Upper lobe of right lung (tissue), 1 donor: ENCODE measurements at places on chromosomes 4 and X. TPM values are rescaled to one million over a fixed set of nuclear protein-coding genes. Genes with fewer than 3 reads are reported as not detected.

GRCh38 chrX:104156630-104157529, at the start of gene SLC25A53:
SLC25A53 (minus strand) TSS chrX:104157009; CDS start chrX:104105257, 51,752 bp downstream.
- H3K27ac ChIP-seq: peak within 1 kb of the TSS; percentile 94
- no peaks in the 10 kb centered on the region for H3K36me3 ChIP-seq
- peaks cover 5% of the 10 kb centered on the region for H3K4me1 ChIP-seq
- H3K4me3 ChIP-seq: peak within 1 kb of the TSS; percentile 58
- no peaks in the 10 kb centered on the region for H3K27me3 ChIP-seq

The SYNPO2 gene
- total RNA-seq: 38.9 TPM

The CXCL10 gene
- total RNA-seq: 3.3 TPM

- no peak overlapping the region for H3K27ac ChIP-seq
- peak; percentile 27 for DNase-seq
- H3K4me1 ChIP-seq: no peaks in the 10 kb centered on the region
- no peaks in the 10 kb centered on the region for H3K27me3 ChIP-seq
- no peaks in the 10 kb centered on the region for H3K36me3 ChIP-seq
Observed at GRCh38 chrX:356385-357034, 30.2 kb downstream of the PPP2R3B start.

- no peak overlapping the region for H3K27ac ChIP-seq
- no peaks in the 10 kb centered on the region for H3K27me3 ChIP-seq
- DNase-seq: no peak
- no peaks in the 10 kb centered on the region for H3K36me3 ChIP-seq
- H3K4me1 ChIP-seq: no peaks in the 10 kb centered on the region
Observed at GRCh38 chr4:134365852-134366251, 164.3 kb upstream of the PABPC4L start.

DNA sequence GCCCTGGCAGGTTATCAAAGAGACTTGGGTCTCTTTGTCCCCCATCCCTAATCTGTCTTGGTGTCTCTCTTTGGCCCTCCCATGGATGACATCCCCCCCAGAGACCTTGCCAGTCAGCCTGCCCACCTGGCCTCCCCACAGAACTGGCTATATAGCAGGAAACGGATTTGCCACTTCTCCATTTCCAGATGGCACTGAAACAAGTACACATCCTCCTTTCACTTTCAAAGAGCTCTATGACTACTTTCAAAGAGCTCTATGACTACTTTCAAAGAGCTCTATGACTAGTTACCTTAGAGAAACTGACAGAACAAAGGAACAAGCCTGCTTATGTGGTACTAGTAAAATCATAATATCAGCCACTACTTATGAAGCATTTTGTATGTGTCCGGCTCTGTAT, 175.3 kb downstream of the MAML3 start:
- no peak for DNase-seq
- no peak overlapping the region for H3K4me3 ChIP-seq
- no peaks in the 10 kb centered on the region for H3K36me3 ChIP-seq

GRCh38 chrX:136016881-136017280, 31.6 kb downstream of the SLC9A6 start:
- H3K27ac ChIP-seq: no peak overlapping the region
- H3K27me3 ChIP-seq: no peaks in the 10 kb centered on the region
- no peak for DNase-seq
- peaks cover 17% of the 10 kb centered on the region for H3K36me3 ChIP-seq
- no peak overlapping the region for H3K4me3 ChIP-seq

The ODAM gene
- 2.8 TPM for total RNA-seq

DNA sequence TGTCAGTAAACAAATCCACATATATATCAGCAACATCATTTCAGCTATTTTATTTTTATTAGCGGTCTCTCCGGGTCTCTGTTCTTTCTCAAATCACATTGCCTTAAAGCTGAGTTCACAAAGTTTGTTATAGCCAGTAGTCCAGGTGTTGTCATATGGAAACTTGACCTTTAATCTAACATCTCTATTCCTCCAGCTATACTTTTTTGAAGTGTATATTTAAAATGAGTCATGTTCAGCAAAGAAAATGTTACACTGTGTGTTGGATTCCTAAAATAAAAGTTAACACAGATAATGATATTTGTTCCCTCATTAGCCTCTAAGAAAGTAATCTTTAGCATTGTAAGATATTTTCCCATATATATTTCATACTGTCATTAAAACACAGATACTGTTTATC, 63.6 kb downstream of the SMARCAD1 start:
- no peak overlapping the region for H3K27ac ChIP-seq
- H3K4me3 ChIP-seq: no peak overlapping the region
- no peak for DNase-seq
- no peaks in the 10 kb centered on the region for H3K4me1 ChIP-seq
- H3K36me3 ChIP-seq: peaks cover 58% of the 10 kb centered on the region

The LRCH2 gene
- total RNA-seq: 7.1 TPM

- H3K27ac ChIP-seq: no peak overlapping the region
- H3K36me3 ChIP-seq: no peaks in the 10 kb centered on the region
- DNase-seq: no peak
Observed at GRCh38 chrX:39726771-39727170, 371.0 kb downstream of the BCOR start.

- H3K27ac ChIP-seq: no peak overlapping the region
- no peak for DNase-seq
- H3K27me3 ChIP-seq: no peaks in the 10 kb centered on the region
- H3K36me3 ChIP-seq: no peaks in the 10 kb centered on the region
- no peak overlapping the region for H3K4me3 ChIP-seq
- H3K4me1 ChIP-seq: no peaks in the 10 kb centered on the region
Observed at GRCh38 chr4:151048913-151049312, 33.8 kb upstream of the LRBA start.
